ENCODE measurements at places on chromosomes 13 and 19.
A peak's percentile ranks its signal among the peaks of the same experiment; 100 is the strongest.

- DNase-seq, result no peak
Measured at GRCh38 chr19:19459073-19459472, 53.6 kb downstream of the GATAD2A start.

- peak; percentile 51 for DNase-seq
Measured at GRCh38 chr13:110334256-110334655, 27.2 kb downstream of the COL4A2 start.

DNA sequence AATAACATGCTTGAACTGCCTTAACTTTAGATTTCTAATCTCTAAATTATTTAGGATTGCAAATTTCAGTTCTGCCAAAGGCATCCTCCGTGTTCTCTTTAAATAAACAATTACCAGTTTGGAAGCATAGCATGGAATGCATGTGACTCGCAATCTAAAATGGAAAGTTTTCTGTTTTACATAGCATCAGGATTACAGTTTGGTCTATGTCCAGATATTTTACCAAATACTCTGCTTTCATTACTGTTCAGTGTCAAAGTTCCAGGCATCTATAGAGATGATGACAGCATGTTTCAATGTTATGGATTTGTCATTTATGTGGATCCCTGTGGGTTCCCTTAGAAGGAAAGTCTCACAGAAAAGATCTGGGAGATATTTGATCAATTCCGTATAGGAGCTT lies 16.8 kb downstream of the FLT1 start:
- DNase-seq, result no peak

GRCh38 chr19:56066152-56067023 lies 54.7 kb downstream of the ZNF787 start:
- peak; percentile 88 for DNase-seq

- no peak for DNase-seq
Measured at GRCh38 chr19:19615086-19615485, 3.4 kb downstream of the PBX4 start.

GRCh38 chr19:9498183-9498902 lies at the start of gene ZNF560:
TSS of gene ZNF560 (minus strand) at chr19:9498616. CDS start at chr19:9475313, 23,303 bp downstream.
- DNase-seq, result no peak

DNA sequence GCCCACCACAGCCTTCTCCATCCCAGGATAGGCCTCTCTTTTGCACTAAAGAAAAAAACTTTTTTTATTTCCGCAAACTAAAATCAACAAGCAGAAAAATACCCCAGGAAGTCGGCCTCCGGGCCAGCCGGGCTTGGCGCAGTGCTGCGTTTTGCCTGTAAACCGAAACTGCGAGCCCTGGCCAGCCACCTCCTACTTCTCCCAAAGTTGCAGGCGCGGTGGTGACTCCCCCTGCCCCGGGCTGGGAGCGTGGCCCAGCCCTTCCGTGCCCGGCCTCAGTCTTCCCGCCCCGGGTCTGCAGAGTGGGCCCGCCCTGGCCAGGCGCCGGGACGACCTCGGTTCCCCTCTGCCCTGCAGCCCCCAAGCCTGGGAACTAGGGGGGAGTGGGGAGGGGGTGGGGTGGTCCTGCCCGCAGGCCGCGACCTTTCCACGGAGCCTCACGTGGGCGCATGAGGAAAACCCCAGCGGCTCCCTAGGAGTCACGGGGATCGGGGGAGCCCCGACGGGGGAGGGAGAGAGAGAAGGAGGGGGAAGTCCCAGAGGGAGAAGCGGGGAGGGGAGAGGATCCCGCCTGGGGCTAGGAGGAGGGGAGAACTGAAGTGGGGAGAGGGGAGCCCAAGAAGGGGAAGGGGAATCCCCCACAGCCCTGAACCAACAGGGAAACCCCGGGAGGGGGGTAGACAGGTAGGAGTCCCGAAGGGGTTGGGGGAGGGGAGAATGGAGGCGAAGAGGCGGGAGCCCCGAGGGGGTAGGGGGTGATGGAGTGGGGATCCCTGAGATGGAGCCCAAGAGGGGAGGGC lies 3.0 kb downstream of the GADD45B start:
- DNase-seq, result peak; percentile 91

- no peak for DNase-seq
Measured at GRCh38 chr13:30659980-30660379, 42.3 kb downstream of the USPL1 start.

GRCh38 chr13:113860665-113861432 lies 3.0 kb downstream of the GAS6 start:
- peak; percentile 70 for DNase-seq

DNA sequence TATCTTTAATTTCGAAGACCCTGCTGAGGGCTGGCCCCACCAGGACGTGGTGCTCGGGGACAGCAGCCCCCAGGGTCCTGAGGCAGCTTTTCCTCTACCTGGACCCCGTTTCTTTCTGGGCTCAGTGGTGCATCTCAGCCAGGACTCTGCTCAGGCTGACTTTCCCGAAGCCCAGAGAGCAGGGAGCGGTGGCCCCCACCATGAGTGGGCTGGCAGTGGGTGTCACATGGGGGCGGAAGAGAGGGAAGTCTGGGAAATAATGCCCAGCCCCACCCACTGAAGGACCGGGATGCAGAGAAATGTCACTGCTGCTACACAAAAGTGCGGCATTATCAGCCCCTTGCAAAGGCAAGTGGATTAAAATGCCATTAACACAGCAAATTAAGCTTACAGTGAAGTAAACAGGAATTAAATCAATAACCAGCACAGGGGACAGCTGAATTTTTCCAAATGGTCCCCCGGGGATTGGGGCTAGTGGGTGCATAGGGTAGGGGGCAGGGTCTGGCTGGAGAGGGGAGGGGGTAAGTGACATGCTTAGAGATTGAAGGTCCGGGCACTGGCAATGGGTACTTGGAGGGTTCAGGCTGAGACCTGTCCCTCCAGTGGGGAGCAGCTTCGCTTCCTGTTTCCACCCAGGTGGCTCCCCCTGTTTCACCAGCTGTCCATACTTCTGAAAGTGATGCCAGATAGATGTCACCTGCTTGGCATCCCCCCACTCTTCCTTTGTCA lies 177.3 kb downstream of the URI1 start:
- DNase-seq, result no peak

DNA sequence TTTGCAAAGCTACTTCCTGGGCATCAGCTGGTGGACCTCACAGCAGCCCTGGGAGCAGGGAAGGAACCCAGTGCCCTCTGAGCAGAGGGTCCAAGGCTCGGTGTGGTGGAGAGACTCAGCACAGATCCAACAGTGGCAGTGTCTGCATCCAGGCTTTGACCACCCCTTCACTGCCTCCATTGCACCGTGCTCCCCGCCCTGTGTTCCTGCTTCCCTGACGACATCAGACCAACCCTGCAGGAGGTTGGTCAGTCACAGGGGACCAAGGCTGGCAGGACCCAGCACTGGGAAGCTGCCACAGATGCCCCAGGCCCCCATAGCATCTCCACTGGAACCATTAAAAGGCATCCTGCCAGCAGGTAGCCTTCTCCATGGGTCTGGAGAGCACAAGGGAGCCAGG lies 7.8 kb upstream of the VSTM2B start:
- no peak for DNase-seq

GRCh38 chr13:30735872-30736175 lies 481 bp downstream of the ALOX5AP start:
- DNase-seq, result no peak

DNA sequence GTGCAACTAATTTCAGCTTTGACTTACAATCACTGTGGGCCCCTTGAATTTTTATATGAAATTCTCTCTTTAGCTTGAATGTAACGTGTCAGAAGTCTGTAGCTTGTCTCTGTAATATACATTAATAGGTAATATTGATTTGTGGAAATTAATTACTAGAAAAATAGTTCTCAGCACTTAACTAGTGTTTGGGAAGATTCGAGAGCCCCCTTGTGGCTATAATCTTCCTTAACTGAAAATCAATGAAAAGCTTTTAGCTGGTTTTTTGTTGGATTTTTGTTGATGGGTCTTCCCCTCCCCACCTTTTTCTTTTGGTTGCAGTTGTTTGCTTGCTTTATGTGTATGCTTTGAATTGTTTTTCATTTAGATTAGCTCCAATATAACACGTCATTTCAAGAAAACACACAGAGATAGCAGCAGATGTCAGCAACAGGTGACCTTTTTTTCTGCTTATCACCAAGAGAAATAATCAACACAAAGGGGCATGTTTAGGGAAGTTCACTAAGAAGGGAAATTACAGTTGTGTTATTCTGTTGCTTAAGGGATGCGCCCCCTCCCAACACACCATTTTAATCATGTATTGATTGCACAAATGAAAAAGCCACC lies 176.8 kb downstream of the OXGR1 start:
- DNase-seq, result no peak

DNA sequence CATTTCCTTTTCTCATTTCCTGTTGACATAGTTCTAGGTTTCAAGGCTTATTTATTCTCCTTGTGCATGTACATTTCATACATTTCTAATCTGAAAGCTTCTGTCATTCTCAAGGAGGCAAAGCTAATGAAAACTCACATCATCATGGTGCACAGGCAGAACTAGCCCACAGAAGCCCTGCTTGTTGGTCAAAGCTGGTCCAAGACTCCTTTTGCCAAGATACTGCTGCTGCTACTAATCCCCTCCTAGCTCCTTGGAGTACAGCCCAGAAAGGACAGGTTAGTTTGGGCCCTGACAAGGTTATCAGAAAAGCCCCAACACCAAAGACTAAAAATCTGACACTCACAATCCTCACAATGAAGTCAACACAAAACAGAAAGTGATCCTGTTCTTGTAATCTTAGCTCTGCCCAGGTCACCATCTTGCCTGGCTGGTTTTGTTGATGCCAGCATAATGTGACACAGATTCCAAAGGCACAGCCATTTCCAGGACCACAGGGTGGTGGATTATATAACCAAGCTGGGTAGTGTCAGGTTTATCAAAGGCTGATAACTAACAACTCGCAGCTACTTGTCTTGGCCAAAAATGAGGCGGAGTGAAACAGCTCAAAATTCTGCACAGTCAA lies 417.4 kb downstream of the NDFIP2 start:
- no peak for DNase-seq

- DNase-seq, result no peak
Measured at GRCh38 chr13:99459099-99459850, 42.0 kb upstream of the TM9SF2 start.

- DNase-seq, result no peak
Measured at GRCh38 chr13:70333752-70334151, 225.5 kb upstream of the KLHL1 start.
